ENCODE measurements at places on chromosomes 5 and 9. TPM values are rescaled to one million over a fixed set of nuclear protein-coding genes. Genes with fewer than 3 reads are reported as not detected.
A peak's percentile ranks its signal among the peaks of the same experiment; 100 is the strongest.

Gene TSSK1B
- total RNA-seq, result 0.72 TPM

- peak; percentile 10 for DNase-seq
- H3K27ac ChIP-seq, result no peak overlapping the region
- no peaks in the 10 kb centered on the region for H3K36me3 ChIP-seq
- peaks cover 5% of the 10 kb centered on the region for H3K4me1 ChIP-seq
Measured at GRCh38 chr9:78857373-78858225, 560.7 kb downstream of the PSAT1 start.

GRCh38 chr9:98654247-98654646 is 54.5 kb downstream of the GABBR2 start:
- peaks cover 10% of the 10 kb centered on the region for H3K4me1 ChIP-seq
- DNase-seq, result peak; percentile 68
- peaks cover 15% of the 10 kb centered on the region for H3K27me3 ChIP-seq
- no peaks in the 10 kb centered on the region for H3K36me3 ChIP-seq

Gene FSD1L
- 7.1 TPM for total RNA-seq

GRCh38 chr9:76530458-76531110 is 71.6 kb downstream of the GCNT1 start:
- no peak overlapping the region for H3K4me3 ChIP-seq
- H3K4me1 ChIP-seq, result peaks cover 50% of the 10 kb centered on the region
- peak overlapping the region; percentile 92 for H3K27ac ChIP-seq
- no peaks in the 10 kb centered on the region for H3K36me3 ChIP-seq

- no peak overlapping the region for H3K27ac ChIP-seq
- H3K4me1 ChIP-seq, result peaks cover 7% of the 10 kb centered on the region
- no peak for DNase-seq
Measured at GRCh38 chr5:69230181-69230580, 4.5 kb upstream of the CDK7 start.

All from osteoblast (primary cell).